ENCODE measurements at places on chromosomes 7 and 10.

DNA sequence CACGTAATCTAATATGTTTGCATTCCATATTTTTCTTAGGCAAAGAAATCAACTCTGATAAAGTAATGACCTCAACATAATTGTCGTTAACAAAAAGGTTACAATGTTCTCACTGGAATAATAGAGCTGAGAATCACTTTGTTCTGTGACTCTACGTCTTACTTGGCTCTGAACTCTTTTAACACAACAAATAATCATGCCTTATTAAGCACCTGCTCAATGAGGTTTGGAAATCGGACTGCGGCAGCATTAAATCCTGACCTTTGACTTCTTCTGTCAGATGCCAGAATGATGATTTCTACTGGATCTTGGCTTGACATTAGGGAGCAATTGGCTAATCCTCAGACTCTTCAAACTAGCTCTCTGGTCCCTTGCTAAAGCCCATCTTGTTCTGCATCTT lies 233.6 kb downstream of the SEMA3D start:
- DNase-seq: no peak

- DNase-seq: no peak
Observed at GRCh38 chr10:21363731-21364104, 161.8 kb downstream of the SKIDA1 start.

GRCh38 chr7:96612034-96612433 lies 97.6 kb downstream of the SEM1 start:
- DNase-seq: no peak

GRCh38 chr7:52565974-52566373 lies 469.5 kb upstream of the POM121L12 start:
- DNase-seq: no peak

DNA sequence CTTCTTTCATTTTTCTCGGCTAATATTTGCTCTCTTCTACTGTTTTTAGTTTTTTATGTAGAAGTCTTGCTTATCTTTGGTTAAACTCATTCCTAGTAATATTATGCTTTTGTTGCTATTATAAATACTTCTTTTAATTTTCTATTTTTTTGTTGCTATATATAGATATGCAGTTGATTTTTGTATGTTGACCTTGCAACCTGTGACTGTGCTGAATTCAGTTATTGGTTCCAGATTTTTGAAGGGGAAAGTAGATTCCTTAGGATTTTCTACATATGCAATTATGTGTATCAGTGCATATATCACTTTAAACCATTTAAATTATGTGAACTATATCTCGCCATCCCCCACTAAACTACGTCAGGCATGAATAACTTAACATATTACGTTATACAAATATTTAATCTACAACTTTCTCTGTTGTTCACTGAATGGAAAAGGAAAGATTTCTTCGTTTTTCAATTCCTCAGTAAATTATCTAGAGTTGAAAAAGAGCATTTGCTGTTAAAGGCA lies 71.5 kb downstream of the IDE start:
- DNase-seq: no peak

DNA sequence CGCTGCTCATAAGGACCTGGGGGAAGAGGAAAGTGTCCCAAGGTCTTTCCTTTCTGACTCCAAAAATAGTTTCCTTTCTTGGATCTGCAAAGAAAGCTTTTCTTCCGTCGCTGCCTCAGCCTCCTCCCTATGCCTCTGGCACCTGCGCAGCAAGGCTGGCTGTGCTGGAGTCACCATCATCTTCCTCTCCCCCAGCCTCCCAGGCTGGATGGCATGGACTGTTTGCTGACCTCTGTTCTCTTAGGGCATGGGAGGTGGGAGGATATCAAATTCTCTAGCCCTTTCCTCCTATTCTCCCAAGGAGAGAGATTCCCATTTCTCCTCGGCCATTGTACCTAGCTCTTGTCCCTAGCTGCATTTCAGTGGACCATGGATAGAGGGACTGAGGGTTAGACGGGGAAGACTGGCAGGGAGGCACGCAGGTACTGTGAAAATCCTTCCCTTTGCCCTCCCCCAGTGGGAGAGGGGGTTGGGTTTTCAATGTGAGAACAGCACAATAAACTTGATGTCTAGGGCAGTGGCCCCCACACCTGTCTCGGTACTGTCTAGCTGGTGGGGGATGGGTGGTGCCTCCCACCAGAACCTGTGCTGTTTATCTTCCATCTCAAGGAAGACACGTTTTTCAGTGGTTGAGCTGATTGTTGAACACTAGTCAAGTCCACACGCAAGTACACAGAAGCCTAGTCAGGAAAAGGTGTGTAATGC lies 2.6 kb downstream of the PPP1R35 start:
- no peak for DNase-seq

GRCh38 chr7:28700790-28701203 lies 257.3 kb downstream of the TRIL start:
- DNase-seq: no peak

DNA sequence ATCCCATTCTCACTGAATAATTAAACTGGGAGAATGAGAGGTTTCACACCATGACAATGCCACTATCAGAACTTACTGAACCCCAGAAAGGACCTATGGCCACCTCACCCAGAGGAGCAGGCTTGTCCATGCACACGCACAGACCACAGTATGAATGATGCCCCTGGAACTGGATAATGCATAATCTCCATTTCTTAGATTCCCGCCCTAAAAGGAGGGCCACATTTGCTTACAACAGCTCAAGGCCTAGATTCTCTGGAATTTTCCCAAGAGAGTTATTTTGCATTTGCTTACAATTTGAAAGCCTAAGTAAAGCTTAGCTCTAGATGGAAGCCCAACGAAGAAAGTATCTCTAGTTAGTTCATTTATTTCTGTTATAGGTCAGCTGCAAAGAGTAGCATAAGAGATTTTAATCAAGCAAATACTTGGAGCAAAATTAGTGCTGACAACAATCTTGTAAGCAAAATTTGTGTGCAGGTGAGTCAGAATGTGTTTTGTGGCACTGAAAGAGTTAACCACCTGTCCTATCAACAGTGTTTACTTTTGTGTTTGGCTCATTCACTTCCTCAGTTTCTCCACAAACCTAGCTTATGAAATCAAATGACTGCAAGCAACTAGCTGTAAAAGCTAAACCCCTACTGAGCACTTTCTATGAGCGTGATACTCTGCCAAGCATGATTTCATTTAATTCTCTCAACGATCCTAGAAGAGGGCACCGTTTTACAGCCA lies 32.1 kb downstream of the ELMO1 start:
- DNase-seq: no peak

- DNase-seq: no peak
Observed at GRCh38 chr7:24231493-24231892, 52.5 kb upstream of the NPY start.

- DNase-seq: no peak
Observed at GRCh38 chr10:90227217-90227656, 525.8 kb downstream of the KIF20B start.

GRCh38 chr10:130128922-130129321 lies 7.3 kb upstream of the GLRX3 start:
- DNase-seq: no peak

DNA sequence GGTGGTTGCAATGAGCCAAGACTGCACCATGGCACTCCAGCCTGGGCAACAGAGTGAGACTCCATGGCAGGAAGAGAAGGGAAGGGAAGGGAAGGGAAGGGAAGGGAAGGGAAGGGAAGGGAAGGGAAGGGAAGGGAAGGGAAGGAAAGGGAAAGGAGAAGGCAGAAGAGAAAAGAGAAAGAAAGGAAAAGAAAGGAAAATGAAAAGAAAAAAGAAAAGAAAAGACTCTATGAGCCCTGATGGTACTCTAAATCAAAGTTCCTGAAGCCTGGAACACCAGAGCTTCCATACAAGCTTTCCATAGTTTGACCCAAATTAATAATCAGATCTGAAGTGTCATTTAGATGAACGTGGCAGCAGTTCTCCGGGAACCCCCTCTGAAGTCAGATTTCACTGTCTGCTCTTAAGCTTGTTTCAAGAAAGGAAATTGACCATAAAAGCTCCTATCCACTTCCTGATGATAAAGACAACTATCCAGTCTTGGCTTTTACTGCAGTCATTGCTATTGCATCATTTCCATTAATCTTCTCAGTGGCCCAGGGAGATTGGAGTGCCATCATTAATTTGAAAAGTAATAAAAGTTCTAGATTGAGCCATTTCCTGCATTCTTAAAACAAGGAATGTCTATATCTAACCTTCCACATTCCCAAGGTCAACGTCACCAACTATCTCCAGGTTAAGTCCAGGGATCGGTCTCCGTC lies 44.2 kb upstream of the FRMD4A start:
- DNase-seq: no peak

- DNase-seq: no peak
Observed at GRCh38 chr10:82969405-82969804, 1094.4 kb downstream of the NRG3 start.

DNA sequence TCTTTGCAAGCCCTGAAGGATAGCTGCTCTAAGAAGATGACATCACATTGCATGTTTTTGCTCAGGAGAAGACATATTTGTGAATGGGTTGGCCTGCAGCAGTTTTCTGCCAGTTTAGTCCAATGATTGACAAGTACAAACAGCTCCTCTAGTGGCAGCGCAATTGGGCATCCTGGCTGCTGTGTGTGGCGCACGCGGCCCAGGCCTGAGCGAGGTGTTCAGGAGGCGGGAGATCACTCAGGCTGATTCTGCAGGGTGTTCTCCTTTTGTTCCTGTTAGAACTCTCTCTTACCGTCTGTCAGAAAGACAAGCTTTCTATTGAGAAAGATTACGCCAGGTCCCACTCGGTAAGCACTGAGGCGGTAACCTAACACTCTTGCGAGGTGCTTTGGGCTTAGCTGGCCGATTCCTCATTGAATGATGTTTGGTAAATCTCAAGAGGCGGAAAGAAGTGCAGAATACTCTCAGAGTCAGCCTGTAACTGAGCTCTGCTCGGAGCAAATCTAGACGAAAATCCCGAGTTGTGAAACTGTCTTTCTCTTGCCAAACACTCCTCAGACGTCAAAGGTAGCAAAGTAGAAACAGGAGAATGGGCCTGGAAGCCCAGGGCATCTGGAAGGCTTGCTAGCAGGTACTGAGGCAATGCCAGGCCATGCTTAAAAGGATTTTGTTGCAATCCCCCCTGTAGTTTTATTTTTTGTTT lies 219.2 kb upstream of the BMPER start:
- no peak for DNase-seq

DNA sequence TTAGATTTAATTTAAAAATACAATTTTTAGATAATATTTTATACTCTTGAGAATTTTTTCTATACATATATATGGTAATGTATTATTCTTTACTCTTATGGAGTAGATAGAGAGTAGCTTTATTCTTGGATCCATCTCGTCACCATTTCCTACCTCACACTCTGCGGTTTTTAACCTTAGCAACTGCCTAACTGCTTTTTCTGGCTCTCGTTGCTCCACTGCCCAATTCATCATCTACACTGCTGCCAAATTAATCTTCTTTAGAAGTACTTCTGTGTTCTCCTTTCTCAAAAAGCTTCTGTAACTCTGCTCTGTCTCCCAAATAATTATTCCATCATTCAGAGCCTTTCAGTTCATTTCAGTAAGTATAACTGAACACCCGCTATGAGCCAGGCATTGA lies 35.3 kb downstream of the CAPZA2 start:
- no peak for DNase-seq

DNA sequence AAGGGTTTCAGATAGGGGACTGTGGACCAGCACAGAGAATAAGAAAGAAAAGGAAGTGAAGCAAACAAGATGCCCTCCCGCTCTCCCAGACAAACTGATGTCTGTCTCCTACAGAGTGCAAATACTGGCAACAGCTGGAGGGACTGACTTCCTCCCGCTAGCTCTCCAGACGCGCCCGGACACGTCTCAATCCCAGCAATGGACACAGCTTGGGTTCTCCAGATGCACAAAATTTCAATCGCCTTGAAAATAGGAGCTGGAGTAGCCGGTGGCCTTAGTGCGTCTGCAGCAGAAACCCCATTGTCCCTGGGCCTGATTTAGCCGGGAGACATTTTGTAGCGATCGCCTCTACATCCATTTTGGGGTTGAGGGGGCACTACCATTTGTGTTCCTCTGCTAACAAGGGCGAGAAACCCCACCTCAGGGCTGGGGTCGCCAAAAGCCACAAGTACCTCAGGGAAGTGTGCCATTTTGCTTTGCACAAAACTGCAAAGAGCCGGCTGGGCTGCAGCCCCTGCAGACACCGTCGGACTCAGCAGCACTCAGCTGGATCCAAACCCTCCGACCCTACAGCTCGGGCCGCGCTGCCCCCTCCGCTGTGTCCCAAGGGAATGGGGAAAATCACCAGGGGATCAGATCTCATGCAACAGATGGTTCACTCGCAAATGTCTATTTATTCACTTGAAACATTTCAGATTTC lies 5.9 kb downstream of the CPA2 start:
- DNase-seq: no peak

DNA sequence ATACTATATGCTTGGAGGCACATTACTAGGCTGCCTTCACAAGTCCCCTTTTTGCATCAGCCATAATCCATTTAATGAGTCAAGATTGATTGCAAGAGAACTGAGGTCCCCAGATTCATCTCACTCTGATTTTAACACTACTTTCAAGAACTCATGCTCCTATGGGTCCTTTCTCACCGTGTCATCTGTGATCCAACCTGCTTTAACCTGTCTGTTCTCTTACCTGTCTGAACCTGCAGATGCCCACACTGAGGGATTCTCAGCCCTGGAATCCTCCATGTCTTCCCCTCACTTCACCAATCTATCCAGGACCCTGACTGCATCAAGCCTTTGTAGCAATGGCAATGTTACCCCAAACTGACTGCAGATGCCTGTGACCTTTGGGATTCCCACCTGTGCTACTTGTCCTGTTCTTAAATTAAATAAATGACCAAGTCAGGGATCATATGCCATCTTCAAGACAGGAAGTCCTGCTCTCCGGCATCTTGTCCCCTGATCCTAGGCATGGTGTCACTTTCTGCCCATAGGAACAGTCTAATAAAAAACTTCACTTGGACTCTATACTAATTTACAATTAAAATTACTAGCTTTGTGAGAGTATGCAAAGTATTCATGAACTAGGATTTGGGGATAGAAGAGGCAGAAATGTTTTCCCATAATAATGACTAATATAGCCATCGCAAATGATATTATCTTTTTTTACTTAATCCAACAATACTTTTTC lies 25.9 kb upstream of the GOT1 start:
- DNase-seq: no peak

DNA sequence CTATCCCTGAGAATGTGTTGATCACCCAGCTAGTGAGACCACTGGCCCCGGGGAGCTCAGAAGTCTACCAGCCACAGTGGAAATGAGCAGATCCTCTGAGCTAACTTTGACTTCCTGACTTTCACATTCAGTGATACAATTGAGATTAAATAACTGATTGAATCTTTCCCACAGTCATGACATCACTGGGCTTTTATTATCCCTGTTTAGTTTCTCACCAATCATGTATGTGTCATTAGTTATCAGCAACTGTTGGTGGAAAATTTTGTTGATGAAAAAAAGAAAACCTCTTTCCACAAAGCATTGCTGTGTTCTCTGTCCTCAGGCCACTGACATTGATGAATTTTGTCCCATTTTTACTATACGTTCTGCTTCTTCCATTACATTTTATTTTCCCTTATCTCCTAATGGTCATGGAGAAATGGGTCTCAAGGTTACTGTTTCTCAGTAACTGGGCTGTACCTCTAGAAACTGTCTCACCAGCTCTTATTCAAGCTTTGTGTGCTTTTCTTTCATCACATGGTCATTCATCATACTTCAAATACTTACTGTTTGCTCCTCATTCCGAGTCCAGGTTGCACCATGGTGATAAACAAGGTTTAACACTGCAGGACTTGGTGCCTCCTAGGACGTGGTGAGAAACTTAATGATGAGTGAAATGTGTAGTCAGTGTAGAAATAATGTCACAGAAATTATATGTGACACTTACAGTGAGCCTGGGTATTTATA lies 304.7 kb downstream of the CDK14 start:
- no peak for DNase-seq
